ENCODE measurements at places on chromosomes 7 and 10. TPM values are rescaled to one million over a fixed set of nuclear protein-coding genes. Genes with fewer than 3 reads are reported as not detected.

The AZGP1 gene
- 75.9 TPM for total RNA-seq

The DKK1 gene
- not detected for total RNA-seq

The ZNF800 gene
- 21.1 TPM for total RNA-seq

The LAMB4 gene
- 0.25 TPM for total RNA-seq

The CPXM2 gene
- 3.2 TPM for total RNA-seq

The NCF1 gene
- 2.0 TPM for total RNA-seq

The ADRB1 gene
- total RNA-seq = 35.2 TPM

The AKR1C4 gene
- not detected for total RNA-seq

The TFR2 gene
- total RNA-seq = not detected

The TMEM196 gene
- total RNA-seq = not detected

The KCNMA1 gene
- total RNA-seq = 2.5 TPM

The ZNF488 gene
- total RNA-seq = not detected

The VAX1 gene
- not detected for total RNA-seq

All from heart right ventricle (tissue), 16 donors.